ENCODE measurements at places on chromosomes 6 and 20. TPM values are rescaled to one million over a fixed set of nuclear protein-coding genes. Genes with fewer than 3 reads are reported as not detected.

The PLCB1 gene
- total RNA-seq: 49.1 TPM

DNA sequence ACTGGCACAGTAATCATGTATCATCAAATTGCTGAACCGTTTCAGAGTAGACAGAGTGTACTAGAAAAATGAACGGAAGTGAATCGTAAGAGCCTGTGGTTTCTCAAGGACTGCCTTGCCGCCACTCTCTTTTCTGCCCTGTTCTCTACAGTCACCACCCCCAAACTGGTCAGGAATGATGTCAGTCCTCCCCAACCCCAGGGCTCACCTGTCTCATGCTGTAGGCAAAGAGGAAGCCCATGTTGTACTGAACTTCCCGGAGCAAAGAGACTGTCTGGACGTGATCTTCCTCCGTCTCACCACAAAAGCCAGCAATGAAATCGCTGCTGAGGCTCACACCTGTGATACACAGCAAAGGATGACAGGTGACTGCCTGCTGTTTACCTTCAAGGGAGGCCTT is 31.0 kb downstream of the CDK5RAP1 start:
- no peak for DNase-seq

DNA sequence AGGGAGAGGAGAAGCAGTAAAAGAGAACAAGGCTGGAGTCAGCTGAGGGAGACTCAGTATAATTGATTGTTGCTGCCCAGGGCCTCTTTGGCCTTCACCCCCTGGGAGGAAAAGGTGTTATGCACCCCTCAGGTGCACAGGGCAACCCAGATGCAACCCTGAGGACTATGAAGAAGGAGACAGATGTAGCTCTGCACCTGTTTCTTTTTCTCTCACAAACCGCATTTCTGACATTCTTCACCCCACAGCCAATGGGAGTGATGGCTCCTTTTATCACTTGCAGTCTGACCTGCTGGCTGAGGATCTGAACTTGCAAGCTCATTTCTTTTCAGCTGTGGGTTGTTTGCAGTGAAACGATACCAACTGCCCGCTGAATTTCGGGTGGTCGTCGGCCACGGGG is 64.1 kb upstream of the F13A1 start:
- DNase-seq: no peak

DNA sequence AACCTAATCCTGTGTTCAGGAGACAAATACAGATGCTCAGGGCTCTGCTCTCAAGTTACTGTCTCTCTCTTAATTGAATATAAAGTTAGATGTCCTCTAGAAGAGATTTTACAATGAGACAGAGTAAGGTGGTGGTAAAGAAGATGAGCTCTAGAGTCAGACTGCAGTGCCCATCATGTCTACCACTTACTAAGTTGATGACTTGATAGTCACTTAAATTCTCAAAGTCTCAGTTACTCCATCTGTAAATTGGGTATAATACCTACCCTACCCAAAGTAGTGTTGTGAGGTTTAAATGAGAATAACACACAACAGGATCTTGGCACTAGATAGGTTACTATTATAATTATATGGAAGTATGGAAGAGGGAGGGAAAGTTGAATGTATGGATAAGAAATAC is 1.6 kb downstream of the DHX35 start:
- no peak for DNase-seq

GRCh38 chr6:25314509-25315175 is 35.5 kb downstream of the CARMIL1 start:
- no peak for DNase-seq
